ENCODE measurements at places on chromosomes 5 and 9. TPM values are rescaled to one million over a fixed set of nuclear protein-coding genes. Genes with fewer than 3 reads are reported as not detected.

Gene IL13
- total RNA-seq = not detected

GRCh38 chr9:122164286-122164685 lies 4.6 kb downstream of the MORN5 start:
- no peak for DNase-seq

Gene RAPGEF6
- total RNA-seq = 278 TPM

- DNase-seq = no peak
These were observed 10.4 kb upstream of the GLIPR2 start for GRCh38 chr9:36126016-36126730.

Measured in glutamatergic neuron (in vitro differentiated cells).